ENCODE measurements at places on chromosomes 6 and 20.

DNA sequence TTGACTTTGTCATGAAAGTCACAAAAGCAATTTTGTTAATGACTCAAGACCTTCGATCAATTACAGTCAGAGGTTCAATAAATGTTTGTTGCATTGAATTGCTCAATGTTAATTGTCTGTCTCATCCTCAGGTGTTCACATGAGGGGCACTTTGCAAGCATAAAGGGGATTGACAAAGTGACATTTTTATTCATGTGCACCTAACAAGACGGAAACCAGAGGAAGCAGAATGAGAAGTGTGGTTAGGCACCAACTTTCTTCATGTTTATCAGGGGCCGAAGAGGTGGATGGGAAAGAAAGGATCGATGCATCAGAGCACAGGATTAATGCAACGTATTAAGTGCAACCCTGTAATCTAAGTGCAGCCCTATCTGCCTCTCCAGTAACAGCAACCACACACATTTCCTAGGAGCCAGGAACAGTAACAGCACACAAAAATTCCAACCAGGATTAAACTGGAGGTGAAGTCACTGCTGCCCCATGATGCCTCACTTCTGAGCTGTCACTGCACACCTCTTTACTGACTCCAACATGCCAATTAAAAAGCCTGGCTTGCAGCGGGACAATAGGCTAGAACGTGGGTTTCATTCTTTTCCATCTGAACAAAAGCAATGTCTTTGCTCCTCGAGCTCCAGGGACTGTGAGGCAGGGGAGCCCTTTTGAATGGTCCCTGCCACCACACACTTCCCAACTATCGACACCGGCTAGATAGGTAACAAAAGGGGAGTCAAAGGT lies 262.7 kb downstream of the CD83 start:
- DNase-seq = peak; percentile 38

GRCh38 chr6:48695872-48696271 lies 584.9 kb upstream of the PTCHD4 start:
- no peak for DNase-seq

DNA sequence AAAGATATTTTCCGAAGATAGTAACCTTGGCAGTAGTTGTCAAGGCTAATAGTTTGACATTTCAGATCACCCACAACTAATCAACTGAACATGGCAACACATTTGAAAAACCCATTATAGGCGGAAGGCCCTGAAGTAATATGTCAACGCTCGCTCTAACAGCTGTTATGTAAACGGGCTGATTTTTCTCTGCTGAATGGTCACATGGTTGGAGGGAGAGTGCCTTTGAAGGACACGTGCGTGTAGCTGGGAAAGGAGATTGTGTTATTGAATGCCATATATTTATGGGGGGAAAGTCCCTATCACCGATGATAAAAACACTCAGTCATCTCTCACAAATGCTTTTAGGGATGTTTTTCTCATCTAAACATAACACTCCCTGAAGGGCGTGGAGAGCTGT lies 160.0 kb upstream of the RALGAPA2 start:
- DNase-seq = no peak

- no peak for DNase-seq
Observed at GRCh38 chr6:163637524-163637923, 223.0 kb downstream of the QKI start.

GRCh38 chr6:127938701-127939100 lies 37.8 kb upstream of the THEMIS start:
- no peak for DNase-seq

DNA sequence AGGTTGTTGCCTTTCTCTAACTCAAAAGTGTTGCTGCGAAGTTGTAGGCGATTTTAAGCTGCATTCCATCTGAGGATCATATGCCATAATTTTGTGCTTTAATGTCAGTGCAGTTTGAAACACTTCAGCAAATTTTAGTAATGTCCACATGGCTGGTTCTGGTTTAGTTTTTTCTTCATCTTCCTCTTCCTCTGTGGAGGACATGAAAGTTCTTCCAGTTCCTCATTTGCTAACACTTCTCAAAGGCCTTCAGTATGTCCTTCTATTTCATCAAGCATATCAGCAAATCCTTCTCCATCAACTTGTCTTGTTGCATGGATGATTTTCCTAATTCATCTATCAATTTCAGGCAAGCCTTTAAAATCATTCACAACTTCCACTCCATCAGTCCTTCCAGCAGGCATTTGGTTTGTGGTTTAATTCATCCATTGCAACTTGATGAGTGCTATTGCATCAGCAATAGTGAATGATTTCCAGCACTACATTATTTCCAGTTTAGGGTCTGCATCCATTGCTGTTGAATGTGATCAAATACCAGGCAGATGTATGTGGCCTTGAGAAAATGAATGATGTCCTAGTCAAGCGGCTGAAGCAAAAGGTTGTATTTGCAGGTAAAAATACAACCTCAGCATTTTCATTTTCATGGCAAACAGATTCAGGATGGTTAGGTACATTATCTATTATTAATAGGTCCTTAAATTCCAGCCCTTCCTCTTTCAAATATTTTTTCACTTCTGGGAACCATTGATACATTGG lies 20.2 kb downstream of the SHLD1 start:
- DNase-seq = no peak

GRCh38 chr20:7967199-7967844 lies 27.1 kb upstream of the HAO1 start:
- DNase-seq = no peak

DNA sequence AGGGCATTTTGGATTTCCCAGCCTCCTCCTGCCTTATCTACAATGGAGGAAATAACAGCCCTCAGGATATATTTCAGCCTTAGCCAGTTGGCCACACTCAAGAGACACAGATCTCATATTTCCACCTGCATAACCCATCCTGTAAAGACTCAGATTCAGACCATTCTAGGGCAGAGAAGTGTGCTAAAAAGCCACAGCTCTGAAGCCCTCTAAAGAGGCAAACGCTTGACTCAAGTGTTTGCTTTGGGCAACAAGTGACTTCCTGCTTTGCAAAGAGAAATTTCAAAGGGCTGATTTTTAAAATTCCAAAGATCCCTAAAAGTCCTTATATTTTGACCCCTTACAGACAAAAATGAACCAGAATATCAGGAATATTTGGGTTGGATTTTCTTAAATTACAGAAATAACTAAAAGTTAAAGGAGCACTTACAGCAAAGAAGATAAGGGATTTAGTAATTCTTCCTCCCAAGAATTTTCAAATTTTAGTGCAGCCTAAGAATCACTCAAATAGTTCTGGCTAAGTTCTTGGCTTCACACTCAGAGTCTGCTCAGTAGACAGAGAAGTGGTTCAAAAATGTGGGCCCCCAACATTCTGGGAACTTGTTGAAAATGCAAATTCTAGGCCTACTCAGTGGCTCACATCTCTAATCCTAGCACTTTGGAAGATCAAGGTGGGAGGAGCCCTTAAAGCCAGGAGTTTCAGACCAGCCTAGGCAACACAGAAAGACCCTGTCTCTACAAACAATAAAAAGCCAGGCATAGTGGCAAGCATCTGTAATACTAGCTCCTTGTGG lies 18.9 kb upstream of the ADGRF5 start:
- no peak for DNase-seq

DNA sequence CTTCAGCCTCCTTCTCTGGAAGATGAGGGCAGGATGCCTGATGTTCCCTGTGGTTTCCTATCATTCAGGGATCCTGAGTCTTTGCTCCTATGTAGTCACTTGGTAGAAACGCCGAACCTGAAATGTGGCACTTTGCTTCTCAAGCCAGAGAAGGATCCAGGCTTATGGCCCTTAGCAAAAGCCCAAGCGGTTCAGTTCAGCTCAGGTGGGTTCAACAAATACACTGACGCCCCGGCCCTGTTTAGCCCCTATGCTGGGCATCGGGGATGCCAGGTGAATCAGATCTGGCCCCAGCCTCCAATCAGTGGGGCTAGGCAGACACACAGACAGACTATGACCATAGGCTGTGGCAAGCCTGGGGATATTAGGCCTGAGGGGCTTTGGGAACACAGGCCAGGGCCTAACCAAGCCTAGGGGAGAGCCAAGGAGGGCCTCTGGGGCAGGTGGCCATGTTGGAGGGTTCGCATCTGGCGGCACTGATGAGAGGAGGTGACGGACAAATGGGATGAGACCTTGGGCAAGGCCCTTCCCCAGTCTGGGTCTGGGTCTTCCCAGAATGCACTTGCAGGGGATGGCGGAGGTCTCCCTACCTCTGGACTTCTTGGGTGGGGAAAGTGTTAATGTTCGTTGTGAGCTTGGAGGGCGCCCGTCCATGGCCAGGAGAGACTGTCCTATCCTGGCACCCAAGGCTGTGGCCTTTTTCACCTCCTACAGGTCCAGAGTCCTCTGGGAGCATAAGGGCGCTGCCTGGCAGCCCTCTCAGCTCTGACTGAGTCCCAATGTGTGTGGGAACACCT lies 17.6 kb upstream of the SRC start:
- no peak for DNase-seq

DNA sequence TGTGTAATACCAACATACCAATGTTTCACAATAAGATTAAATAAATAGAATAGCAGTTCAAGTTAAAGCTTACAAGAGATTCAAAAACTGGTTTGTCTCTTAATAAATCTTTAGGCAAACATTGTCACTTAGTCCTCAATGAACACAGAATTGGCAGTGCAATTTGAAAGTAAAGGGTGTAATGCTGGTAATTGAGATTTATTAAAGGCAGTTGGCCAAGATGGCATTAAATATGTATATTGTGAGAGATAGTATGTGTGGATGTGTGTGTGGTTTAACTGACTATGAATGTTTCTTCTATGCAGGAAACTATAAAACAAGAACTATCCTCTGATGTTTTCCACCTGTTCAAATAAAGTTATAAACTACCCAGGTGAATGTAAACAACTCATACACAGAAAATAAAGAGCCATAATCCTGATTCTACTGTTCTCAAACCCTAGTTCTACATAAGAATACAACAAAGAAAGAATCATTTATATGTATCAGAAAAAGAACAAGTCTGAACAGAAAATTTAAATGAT lies 267.9 kb upstream of the PTCHD4 start:
- no peak for DNase-seq

DNA sequence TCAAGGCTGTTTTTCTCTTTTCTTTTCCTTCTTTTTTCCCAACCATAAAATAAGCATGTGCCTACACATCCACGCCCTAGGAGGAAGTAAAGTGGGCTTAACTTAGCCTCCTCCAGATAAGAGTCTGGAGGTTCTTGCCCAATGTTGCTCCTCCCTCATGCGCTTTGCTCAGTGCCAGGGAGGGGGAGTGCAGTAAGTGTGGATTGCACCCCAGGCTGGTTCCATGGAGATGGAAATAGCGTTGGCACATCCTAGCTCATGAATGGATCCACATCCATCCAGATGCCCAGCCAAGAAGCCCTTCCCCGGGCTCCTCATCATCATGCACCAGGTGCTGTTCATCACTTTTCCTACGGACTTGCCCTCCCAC lies 58.2 kb downstream of the NEDD9 start:
- no peak for DNase-seq

- no peak for DNase-seq
Observed at GRCh38 chr6:156760377-156760776, 16.8 kb upstream of the ARID1B start.

DNA sequence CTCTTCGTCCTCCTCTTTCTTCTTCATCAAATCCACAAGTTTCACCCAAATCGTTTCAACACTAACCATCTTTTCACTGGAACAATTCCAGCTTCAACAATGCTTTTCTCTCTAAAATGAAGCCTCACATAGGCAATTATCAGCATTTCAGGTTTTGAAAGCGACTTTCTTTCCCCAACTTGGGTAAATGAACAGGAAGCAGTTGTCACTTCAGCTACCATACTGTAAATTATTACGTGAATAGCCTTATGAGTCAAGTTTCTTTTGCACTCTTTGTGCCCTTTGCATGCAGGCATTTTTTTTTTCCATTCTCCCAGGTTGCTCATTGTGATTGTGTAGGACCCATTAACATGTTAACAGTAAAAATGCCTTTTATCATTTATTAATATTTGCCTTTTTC lies 121.7 kb upstream of the BTBD3 start:
- DNase-seq = no peak

GRCh38 chr6:146814148-146814750 lies 215.5 kb downstream of the ADGB start:
- no peak for DNase-seq

- peak; percentile 90 for DNase-seq
Observed at GRCh38 chr6:129317931-129318820, 391.8 kb downstream of the ARHGAP18 start.

GRCh38 chr20:63882257-63883200 lies 12.4 kb upstream of the DNAJC5 start:
- no peak for DNase-seq

DNA sequence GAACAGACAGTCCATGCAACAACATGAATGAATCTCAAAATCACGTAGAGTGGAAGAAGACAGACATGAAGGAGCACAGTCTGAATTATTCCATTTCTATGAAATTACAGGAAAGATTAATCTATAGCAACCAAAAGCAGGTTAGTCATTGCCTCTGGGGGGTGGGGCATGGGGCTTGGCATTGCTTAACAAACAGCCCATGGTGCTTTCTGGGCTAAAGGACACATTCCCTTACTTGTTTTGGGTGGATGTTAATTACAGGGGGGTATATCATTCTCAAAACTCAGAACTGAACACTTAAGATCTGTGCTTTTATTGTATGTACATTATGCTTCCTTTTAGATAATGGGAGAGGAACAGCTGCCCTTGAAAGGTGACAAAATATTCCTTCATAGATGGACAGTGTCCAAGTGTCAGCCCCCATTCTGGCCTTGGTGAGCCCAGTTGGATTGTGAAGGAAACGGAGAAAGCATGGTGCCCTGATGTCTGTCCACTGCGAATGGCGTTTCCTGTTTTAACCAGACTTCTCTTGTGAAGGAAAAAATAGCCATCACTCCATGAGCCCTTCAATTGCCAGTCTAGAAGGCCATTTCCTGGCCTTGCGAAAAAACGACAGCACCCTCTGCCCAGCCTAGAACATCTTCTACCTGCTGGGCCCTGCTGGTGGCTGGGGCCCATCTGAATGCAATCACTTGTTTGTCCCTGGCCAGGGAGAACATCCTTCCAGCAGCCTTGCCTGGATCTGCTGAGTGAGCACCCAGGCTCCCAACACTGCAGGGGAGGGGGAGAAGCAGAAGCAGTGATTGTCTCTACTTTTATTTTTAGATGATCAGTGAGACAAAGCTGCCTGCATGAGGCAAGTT lies 179.7 kb downstream of the BCAS1 start:
- DNase-seq = no peak

GRCh38 chr6:87074101-87074621 lies 20.7 kb downstream of the CGA start:
- DNase-seq = no peak

DNA sequence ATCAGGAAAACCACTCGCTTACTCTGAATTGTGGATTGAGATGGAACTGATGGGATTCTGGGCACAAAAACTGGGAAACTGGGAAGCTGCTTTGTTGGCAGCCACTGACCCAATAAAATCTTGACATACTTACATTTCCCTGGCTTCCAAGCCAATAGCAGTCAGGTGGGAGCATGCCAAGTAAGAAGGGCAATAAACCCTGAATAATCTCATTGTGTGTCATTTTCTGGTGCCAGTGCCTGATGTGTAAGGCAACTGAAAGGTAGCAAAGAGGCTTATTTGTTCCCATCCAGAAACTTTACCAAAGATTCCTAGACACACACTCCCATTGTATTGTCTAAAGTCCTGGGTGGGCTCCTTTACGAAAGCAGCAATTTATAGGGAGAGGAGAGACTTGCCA lies 93.2 kb downstream of the TBX18 start:
- DNase-seq = no peak

All from iPS DF 19.7 (cell line).